ENCODE measurements at places on chromosomes 5 and 9.

DNA sequence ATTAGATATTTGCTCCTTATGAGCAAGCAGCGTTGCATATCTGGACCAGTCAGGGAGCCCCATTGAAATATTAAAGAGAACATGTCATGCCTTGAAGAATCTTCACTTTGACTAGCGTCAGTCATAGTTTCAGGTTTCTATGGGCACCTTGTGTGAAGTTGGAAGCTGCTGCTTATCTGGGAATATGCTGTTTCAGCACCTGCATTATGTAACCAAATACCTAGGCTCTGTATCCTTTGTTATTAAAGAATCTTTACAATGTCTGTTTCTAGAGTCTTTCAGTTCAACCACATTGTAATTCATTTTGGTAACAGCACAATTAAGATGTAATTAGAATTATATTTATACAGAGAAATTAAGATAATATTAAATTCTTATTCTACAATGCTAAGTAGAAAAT is 818.8 kb upstream of the TYRP1 start:
- no peak for DNase-seq

DNA sequence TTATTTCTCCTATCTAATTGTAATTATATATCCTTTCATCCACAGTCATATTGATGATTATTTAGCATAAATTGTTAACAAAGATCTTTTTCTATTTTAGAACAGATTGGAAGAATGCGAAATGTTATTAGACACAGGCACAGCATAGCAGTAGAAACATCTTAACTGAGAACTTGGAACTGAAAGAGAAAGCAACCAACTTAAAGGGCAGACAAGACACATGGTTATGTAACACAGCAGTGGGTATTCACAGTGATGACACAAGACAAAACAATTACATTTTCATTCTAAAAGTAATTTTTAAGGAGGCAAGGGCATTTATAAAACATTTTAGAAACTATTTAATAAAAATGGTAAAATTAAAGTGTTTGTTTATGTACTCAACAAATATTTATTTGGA is 57.7 kb upstream of the MEF2C start:
- no peak for DNase-seq

- DNase-seq = peak; percentile 71
Measured at GRCh38 chr9:128684325-128685199, 4.5 kb upstream of the SET start.

- DNase-seq = no peak
Measured at GRCh38 chr5:27571681-27572080, 533.3 kb upstream of the CDH9 start.

DNA sequence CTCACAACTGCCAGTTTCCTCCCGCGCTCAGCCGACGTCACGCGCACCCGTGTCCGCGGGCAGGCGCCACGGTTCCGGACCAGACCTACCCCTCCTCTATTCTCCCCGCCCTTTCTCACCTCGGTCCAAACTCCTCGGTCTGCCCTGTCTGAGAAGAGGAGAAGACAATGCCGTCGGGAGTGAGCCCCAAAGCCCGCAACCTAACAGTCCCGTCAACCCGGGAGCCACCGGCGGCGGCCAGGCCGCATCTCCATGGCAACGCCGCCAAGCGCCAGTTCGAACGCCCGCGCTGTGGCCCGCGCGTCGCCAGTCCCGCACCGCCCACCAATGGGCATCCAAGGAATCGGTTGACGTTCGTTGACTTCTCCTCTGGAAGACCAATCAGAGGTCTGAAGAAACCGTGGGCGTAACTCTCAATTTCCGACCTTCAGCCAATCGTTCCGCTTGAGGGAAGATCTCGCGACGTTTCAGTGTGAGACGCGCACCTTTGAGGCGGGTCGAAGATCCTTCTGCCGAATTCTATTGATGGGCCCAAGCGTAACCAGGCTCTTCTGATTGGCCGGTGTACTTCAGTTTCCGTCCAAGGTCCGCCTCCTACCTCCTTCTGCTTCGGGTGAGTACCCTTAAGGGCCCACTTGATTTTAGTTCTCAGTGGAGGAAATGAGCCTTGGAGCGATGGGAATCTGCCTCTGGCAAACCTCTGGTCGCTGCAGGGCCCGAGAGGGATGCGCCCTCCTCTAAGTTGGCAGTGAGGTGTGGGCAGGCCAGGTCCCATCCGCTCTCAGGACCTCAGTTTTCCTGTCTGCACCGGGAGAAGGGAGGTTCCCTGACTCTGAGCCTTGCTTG is at the start of the genes KIF24 and NUDT2:
Gene KIF24 (minus strand): TSS at position 282 of the 846 bp plus-strand sequence. CDS start 17,922 bp downstream, outside the sequence.
Gene NUDT2 (plus strand): TSS at position 583 of the 846 bp plus-strand sequence. CDS start 9,471 bp downstream, outside the sequence.
- DNase-seq = peak; percentile 100

- no peak for DNase-seq
Measured at GRCh38 chr9:28064241-28064815, 491.0 kb upstream of the C9orf72 start.

DNA sequence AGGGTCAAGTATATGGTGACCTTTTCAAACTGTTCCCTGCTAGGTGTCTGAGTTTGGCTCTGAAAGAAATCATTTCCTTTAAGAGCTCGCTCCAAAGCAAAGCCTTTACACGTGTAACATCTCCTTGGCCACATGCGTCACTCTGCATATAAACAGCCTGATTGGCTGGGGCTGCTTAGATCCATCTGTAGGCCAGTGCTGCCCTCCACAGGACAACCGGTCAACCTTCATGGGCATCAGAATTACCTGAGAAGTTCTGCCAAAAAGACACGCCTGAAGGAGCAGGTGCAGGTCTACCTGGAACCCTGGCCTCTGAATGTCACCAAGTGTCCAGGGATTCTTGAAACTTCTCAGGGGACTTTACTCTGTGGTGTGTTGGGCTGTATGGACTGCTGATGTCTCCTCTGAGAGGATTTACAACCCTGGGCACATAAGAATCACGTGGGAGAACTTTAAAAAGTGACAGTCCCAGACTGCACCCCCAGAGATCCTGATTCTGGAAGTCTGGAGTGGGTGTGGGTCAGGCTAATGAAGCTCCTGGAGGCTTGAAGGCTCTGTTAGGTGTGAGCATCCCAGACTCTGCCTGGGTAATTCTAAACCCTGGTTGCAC is 497.6 kb downstream of the GADD45G start:
- peak; percentile 90 for DNase-seq

GRCh38 chr5:65955746-65956145 is 29.4 kb downstream of the ERBIN start:
- no peak for DNase-seq

DNA sequence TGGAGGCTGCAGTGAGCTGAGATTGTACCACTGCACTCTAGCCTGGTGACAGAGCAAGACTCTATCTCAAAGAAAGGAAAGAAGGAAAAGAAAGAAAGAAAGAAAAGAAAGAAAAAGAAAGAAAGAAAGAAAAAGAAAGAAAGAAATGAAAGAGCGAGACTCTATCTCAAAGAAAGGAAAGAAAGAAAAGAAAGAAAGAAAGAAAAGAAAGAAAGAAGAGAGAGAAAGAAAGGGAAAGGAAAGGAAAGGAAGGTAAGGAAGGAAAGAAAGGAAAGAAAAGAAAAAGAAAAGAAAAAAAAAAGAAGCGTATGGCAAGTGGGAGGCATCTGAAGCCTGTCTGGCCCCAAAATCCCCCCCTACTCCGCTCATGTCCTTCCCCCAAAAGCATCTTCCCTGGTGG is 182.3 kb upstream of the MSX2 start:
- no peak for DNase-seq

- no peak for DNase-seq
Measured at GRCh38 chr5:127019928-127020327, 10.4 kb downstream of the MARCHF3 start.

DNA sequence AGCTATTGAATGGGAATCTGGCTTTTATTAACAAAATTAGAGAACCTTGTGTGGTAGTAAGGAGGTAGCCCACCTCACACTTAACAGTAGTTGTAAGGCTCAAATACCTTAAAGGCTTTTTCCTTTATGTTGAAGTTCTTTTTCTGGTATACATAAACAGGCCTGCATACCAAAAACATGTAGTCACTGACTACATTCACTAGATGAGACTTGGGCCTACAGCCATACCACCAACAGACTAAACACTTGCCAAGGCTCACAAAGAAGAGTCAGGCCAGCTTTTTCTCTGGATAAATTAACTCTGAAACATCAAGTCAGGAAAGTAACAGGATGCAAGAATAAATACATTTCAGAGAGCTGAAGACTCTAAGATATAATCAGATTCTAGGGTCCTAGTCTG is 78.6 kb upstream of the MPDZ start:
- peak; percentile 96 for DNase-seq

- no peak for DNase-seq
Measured at GRCh38 chr5:14598225-14598624, 16.6 kb downstream of the OTULINL start.

DNA sequence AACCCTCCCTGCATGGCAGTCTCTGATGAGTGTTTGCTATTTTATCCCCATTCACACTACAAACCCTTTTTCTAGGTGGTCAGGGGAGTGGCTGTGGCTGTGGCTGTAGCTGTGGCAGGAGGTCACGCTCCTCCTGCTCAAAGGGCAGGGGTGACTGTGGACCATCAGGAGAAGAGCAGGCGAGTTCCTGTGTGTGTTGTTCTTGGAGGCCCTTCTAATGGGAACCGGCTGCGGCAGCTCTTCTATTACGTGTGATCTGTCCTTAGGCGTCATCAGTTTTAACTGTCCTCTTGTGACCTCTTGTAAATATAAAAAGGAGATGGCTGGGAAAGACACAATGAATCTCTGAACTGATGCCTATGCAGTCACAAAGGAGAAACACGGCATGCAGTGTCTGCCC is 65.1 kb downstream of the ANKH start:
- peak; percentile 95 for DNase-seq

DNA sequence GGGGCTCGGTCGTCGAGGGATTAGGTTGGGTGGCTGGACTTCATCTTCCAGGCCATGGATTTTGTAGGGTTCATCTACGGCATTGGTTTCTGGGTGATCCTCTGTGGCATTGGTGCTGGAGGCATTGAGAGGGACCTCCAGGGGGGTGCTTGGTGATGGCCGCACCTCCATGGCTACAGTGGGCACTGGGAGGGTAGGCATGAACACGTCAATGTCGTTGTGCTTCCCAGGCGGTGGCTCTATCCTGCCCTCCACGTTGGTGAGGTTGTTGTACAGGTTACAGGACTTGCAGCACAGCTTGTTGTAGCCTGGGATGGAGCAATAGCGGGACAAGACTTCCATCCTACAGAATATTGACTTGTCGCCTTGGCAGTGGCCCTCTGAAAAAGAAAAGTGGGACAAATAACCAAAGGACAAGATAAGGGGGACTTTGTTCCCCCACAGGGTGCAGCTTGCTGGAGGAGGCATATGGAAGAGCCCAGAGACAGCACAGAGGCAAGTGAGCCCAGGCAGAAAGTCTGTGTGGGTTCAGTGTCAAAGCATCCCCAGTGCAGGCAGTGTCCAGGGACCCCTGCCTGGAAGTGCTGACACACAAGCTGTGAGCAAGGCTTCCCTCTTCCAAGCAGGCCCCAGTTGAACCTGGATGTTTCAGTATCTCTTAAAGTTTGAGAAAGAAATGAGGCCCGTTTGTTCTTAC is 53.9 kb downstream of the ZNF354C start:
- DNase-seq = no peak

- DNase-seq = no peak
Measured at GRCh38 chr5:15472116-15472515, 27.9 kb upstream of the FBXL7 start.

DNA sequence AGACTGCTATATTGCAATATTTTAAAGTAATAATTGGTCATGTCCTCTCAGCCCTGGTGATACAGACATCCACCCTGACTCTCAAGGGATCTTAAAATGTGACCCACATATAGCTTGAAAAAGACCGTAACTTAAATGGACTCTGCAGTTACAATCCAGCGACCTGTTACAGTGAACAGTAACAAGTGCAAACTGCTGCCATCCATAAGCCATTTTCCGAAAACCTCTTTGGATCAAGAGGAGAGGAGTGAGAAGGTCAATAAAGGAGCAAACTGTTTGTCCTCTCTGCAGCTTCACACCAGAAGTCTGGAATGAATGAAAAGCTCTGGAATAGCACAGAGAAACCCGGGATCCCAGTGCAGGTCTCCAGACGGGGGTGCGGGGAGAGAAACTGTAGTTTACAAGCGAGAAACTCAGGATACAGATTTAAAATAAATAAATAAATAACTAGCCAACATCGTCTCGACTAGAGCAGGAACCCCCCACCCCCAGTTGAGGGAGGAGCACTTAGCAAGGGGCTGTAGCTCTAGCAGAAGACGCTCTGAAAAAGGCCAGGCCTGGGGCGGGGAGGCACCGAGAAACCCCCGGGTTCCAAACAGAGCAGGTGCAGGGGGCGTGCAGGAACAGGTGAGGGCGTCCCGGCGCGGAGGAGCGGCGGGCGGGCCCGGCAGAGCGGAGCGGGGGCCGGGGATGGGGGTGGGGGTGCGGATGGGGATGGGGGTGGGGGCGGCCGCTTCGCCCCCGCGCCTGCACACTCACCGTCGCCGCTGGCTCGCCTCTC is 572 bp downstream of the ZDHHC21 start:
- peak; percentile 12 for DNase-seq

DNA sequence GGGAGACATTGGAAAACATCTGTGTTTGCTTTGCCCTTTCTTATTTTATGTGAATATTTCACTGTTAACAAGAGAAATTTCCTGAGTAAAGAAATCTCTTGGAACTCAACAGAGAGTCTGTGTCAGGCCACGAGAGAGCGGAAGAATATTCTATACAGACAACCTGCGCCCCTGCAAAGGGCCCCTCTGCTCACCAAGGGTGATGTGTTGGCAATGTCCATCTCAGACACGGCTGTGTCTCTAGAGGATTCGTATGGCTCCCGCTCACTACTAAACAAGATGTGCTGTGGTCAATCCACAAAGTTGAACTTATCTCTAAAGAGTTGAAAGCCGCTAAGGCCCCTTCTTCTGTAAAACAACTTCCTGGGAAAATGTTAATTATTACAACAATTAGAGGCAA is 241.0 kb upstream of the IRX1 start:
- DNase-seq = no peak

DNA sequence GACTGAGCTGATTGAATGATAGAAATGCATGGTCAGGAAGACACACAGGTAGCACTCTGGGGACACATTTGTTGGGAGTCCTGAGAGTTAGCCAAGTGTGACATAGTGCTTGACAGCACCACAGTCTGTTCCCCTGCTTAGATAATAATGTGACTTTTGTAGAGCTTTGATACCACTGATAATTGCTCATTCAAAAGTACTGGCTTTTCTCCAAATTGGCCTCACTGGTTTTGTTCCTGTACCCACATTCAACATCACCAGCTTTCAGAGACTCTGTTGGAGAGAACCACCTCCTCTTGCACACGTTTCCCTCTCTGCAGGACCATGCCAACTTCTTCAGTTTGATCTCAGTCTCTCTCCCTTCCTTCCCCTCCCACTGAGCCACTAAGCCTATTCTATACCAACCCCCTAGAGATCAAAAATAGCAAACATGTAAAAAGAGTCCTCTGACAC is 52.5 kb upstream of the IL7R start:
- no peak for DNase-seq

GRCh38 chr5:43305948-43306565 is 7.2 kb downstream of the HMGCS1 start:
- DNase-seq = peak; percentile 59

- no peak for DNase-seq
Measured at GRCh38 chr5:59300930-59301329, 592.6 kb downstream of the PDE4D start.

- DNase-seq = no peak
Measured at GRCh38 chr9:122950263-122950662, 9.4 kb downstream of the RABGAP1 start.

DNA sequence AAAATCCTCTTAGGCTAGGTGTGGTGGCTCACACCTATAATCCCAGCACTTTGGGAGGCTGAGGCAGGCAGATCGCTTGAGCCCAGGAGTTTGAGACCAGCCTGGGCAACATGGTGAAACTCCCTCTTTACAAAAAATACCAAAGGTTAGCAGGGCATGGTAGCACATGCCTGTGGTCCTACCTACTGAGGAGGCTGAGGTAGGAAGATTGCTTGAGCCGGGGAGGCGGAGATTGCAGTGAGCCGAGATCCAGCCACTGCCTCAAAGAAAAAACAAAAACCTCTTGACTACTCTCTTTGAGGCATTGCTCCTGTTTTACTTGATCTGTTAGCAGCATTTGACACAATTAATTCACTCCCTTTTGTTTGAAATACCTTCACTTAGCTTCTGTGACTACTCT is 20.7 kb downstream of the KIF2A start:
- DNase-seq = no peak

Data from fibroblast of lung (primary cell).